ENCODE measurements at places on chromosomes 6 and 20.

- DNase-seq: no peak
These were observed 1013.8 kb upstream of the CITED2 start for GRCh38 chr6:140388192-140388802.

- DNase-seq: no peak
These were observed 1492.5 kb downstream of the HACE1 start for GRCh38 chr6:103367212-103367611.

DNA sequence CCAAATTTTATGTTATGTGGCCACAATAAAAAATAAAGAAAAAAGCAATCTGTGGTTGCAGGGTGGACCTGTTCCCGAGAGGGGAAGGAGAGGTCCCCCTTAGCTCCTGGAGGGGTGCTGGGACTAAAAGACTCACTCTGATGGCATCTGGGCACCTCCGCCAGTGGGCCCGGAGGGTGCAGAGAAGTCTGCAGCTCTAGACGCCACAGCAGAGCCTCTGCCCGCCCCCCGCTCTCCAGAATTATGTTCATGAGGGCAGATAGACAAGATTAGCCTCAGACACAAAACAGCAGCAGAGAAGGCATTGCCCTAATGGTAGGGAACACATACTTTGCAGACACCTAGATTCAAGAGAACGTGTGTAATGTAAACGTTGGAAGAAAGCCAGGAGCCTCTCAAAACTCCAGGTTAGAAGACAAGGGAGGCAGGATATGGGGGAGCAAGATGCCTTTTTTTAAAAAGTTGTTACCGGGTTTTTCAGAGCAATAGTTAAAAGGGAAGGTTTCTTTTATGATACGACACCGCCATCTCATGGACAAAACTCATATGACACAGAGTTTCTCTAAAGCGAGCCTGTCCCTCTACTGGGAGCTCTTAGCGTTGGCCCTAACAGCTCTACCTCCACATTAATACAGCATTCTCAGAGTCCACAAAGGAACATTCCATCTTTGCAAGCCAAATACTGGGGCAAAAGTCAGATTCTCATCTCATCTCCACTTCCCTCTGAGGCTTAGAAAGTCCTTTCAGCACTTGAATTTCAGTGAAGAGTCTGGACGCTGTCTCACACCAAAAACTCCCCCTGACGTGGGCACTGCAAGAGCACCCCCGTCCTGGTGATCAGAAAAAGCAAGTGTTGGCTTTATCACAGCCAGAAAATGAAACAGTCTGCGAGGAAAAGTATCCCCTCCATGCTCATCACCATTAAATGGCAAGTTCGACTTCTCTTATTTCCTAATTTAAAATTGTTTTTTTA is 47.2 kb downstream of the FOXF2 start:
- peak; percentile 49 for DNase-seq

DNA sequence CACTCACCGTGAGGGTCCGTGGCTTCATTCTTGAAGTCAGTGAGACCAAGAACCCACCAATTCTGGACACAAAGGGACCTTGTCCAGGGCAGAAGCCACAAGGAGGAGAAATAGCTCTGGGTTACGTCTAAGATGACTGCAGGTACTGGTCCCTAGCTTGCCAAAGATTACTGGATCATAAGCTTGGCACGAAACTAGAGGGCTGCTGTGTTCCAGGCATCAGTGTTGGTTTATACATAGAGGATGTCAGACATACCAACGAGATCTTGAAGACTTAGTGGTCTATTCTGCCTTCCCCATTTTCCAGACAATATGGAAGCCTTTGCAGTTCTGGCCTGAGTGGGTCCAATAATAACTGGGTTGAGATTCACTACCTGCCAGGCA is 175.7 kb downstream of the TBX18 start:
- no peak for DNase-seq

- DNase-seq: no peak
These were observed 83.5 kb upstream of the SCAF8 start for GRCh38 chr6:154649721-154650120.

GRCh38 chr20:31933698-31934097 is 18.1 kb downstream of the PDRG1 start:
- no peak for DNase-seq

DNA sequence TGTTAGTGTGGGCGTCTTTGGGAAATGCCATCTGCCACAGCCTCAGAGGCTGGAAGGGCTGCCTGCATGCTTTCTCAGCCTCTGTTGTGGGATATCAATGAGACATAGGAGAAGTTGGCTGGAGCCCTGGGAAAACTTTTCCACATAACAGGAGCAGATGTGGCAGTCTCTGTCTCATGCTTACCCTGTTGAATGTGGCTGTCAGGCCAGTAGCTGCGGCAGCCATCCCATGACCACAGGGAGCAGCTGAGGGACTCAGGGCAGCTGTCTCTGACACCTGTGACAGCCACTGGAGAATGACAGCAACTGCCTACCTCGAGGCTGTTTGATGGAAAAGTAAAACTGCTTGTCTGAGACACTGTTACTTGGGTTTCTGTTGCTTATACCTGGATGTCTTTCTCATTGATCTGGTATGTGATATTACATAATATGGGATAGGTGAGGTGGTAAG is 64.4 kb downstream of the TULP4 start:
- peak; percentile 35 for DNase-seq

GRCh38 chr6:10030942-10031537 is 383.8 kb downstream of the TFAP2A start:
- DNase-seq: no peak

DNA sequence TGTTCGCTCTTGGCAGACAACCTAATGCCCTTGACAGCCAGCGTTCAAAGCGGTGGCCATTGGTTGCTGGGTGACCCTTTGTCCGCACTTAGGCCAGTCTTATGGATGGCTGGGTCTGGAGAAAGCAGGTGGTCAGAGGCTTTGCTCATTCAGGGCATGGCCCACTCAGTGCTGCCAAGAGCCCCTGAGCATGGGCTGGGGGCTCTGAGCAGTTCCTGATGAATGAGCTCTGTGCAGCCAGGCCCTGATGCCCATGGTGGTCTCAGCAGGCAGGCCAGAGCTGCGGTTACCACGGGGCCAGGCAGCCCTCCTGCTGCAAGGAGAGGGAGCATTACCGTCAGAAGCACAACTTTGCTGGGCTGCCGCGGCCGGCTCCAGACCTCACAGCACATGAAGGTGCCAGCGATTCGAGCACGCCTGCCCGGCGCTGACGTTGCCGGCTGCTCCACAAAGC is 36.3 kb downstream of the CDH4 start:
- no peak for DNase-seq
